T-helper 22 cell (primary cell): ENCODE measurements at places on chromosomes 12 and 14.

DNA sequence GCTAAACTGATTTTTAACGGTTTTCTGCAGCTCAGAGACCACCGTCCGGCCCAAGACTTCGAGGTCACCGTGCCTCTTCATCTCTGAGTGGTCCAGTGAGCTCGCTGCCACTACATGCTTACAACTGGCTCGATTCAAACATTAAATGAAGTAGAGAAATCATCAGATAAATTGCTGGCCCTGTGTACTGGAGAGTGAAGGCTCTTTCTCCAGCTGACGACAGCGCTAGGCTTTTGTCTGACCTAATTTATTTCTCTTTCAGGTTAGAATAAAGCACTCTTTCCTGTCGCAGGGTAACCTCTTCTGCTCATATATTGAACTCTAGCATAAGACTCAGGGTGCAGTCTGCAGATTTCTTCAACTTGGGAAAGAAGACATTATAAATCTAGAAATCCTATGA lies 6.4 kb downstream of the BCL11B start:
- no peak for DNase-seq

- DNase-seq: no peak
Measured at GRCh38 chr12:105454688-105455087, 124.2 kb downstream of the C12orf75 start.

DNA sequence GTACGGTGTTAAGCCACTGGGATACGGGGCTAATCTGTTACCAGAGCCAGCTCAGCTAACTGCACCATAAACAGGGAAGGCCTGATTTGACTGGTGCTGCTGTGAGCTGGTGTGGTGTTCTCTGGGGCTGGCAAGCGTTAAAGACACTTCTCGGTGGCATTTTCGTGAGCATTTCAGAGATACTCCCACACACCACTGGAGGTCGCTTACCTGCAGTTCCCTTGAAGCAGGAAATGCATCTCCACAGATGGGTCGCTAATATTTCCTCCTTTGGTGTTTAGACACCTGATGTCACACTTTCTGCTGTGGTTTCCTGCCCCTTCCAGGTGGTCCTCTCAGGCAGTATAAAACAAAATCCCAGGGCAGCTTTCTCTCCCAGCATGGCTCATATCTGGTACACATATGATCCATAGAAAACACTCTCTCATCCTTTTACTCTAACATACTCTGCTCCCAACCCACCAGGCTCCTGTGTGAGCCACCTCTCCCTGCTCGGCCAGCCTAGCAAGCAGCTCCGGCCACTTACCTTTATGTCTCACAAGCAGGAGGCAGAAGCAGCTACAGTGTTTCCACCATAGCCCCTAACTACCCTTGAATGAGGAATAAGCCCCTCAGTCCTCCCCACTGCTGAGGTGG lies 129.9 kb upstream of the GRIN2B start:
- no peak for DNase-seq

GRCh38 chr12:92020983-92021665 lies 124.5 kb downstream of the BTG1 start:
- DNase-seq: no peak

DNA sequence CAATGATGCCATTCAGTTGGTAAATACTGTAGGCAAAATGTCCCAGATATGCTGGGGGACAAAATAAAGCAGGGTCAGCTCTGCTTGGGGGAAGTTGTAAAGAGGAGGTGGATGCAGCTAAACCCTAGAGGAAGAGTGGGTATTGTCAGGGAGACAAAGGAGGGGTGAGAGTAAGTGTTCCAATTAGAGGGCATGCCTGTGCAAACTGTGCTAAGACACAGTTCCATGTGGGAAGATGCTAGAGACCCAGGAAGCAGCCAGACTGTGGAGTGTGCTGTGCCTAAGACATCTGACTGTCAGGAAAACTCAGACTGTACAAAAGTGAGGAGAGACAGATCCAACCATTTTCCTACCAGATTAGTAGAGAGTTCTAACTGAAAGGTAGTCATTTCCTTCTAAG lies 474.3 kb downstream of the ATP23 start:
- no peak for DNase-seq

GRCh38 chr12:110235383-110235782 lies 45.7 kb upstream of the ATP2A2 start:
- DNase-seq: no peak

DNA sequence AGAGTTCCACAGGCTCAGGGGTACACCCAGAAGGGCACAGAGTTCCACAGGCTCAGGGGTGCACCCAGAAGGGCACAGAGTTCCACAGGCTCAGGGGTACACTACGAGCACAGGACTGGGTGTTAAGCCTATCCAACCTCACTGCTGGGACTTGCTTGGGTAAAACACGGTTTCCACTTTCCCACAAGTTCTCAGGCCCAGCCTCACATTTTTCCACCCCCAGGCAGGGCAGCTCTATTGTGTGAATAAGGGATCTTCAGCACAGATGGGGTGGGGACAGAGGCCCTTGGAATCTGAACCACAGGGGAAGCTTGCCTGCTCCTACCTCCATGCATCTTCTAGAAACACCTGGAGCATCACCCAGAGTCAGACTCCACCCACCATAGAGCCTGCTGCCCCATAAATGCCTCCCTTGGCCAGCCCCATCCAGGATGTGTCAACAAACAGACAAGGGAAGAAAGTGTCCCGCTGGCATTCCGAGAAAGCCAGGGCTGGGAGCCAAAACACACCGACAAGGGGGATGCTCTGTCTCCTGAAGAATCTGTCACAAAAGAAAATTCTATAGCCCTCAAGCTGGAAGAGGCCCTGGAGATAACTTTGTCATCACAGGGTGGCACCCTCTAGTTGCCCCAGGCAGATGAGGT lies 4.8 kb downstream of the CRACR2A start:
- no peak for DNase-seq

DNA sequence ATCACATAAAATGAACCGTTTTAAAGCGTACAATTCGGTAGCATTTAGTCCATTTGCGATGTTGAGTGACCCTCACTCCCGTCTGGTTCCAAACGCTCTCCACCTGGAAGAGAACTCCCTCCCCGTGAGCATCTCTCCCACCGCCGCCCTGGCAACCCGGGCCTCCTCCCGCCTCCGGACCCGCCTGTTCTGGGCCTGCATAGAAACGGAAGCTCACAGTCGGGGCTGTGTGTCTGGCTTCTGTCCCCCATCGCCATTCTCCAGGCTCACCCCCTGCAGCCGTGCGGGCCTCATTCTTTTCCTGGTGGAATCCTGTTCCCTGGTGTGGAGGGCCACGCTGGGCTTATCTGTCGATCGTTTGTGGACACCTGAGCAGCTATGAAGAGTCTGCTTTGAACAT lies 17.3 kb downstream of the LRCOL1 start:
- DNase-seq: no peak

- DNase-seq: no peak
Measured at GRCh38 chr12:34393086-34393820, 371.0 kb downstream of the ALG10 start.

DNA sequence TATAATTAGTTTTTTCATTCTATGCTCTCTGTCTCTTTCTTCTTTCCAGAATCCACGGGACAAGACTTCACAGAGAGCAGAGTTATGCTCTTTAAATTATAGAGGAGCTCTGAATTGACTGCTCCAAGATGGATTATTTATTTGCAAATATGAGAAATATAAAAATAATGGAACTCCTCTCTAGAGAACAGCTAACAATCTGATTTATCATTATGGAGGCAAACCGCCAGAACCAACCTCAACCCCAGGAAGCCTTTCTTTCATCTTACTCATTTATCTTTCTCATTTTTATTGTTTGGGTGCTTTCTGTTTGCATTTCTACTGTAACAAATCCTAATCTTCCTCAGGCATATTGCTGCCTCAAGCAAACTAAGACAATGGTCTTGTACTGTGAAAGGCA lies 216.5 kb downstream of the C12orf50 start:
- no peak for DNase-seq

- DNase-seq: no peak
Measured at GRCh38 chr12:60487284-60487683, 891.5 kb downstream of the SLC16A7 start.

- no peak for DNase-seq
Measured at GRCh38 chr14:53569446-53569845, 387.2 kb downstream of the BMP4 start.

- DNase-seq: no peak
Measured at GRCh38 chr12:14774906-14775635, 28.2 kb downstream of the WBP11 start.

DNA sequence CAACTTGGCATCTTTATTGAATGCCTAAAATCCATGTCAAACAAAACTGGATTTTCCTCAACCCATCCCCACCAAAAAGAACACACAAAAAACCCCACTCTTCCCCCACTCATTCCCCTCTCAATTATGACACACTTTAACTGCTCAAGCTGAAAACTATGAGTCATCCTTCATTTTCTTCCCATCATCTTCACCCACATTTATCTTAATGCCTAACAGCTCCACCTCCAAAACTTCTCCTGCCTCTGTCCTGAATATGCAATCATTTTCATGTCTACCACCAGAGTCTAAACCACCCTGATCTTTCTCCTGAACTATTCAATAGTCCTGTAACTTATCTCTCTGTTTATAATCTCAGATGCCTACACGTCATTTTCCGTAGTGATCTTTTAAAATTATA lies 239.7 kb downstream of the BCAT1 start:
- DNase-seq: no peak

DNA sequence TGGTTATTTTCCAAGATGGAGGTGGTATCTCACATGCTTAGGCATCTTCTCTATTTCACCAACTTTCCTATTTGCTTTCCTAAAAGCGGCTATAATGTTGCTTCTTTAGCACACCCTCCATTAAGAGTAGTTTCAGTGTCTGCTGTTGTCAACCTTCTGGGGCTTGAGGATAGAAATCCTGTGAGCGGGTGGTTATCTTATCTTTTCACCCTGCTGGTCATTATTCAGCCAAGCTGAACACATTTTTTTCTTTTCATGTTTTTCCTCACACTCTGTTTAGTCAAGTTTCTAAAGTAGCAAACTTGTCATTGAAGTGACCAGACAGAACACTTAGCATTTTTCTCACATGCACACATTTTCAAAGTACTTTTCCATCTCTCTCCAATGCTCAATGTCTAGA lies 104.5 kb downstream of the SLC8A3 start:
- DNase-seq: no peak

GRCh38 chr12:72836194-72836593 lies 564.0 kb downstream of the TRHDE start:
- no peak for DNase-seq

- DNase-seq: no peak
Measured at GRCh38 chr12:42859612-42860011, 270.1 kb upstream of the PRICKLE1 start.
